ENCODE measurements at places on chromosomes 2 and 18.

DNA sequence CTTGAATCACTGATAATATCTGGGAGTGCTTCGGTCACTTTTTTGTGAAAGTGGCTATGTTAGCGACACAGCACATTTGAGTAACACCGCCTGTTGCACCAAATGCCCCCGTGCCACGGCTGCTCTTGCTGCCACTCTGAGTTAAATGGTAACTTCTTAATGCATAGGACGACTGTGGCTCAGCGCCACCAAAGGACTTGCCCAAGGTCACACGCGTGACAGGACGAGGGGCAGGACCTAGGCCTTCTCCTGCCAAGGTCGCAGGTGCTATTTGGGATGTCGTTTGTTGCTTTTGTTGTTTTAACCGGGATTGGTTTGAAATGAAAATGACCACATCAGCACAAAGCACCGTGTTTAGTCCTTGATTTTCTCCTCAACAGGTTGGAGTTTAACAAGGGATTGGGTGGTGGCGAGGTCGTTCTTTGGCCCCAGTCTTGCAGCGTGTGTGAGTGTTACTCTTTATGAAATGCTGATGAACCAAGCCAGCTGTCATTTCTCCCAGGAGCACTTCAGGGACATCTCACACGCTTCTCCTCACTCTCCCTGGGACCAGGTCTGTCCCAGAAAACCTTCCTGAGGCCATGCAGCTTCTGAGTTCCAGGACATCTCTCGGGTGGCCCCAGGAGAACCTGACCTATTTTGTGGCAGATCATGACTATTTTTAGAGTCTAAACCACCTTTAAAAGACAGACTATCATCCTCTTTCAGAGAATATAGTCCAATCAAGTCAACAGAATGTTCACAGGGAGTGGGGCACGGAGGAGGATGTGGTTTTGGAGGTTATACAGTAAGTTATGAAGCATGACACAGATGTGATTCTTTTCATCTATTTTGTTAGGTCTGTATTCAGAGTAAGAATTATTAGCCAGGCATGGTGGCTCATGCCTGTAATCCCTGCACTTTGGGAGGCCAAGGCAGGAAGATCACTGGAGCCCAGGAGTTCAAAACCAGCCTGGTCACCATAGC, 49.9 kb downstream of the MTCL1 start:
- peak; percentile 7 for DNase-seq

DNA sequence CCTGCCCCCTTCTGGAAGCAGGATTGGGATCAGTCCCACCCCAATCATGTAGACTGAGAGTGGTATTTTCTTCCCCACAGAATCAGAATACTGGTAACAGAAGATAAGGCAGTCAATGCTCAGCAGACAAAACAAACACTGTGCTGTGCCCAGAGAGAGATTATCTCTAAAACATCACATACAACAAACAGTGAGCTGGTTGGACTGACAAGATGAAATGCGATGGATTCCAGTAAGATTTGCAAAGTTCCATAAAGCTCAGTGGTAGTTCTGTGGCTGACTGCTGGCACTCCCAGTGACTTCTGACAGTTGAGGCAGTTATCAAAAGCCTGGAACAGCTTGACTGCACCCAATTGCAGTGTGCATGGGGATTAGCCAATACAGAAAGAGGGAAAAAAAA, 311.5 kb upstream of the MGAT5 start:
- DNase-seq, result no peak

GRCh38 chr2:151810489-151810888, 17.7 kb downstream of the ARL5A start:
- no peak for DNase-seq

- DNase-seq, result no peak
Observed at GRCh38 chr2:69992310-69993047, 31.0 kb upstream of the ASPRV1 start.
